ENCODE measurements at places on chromosomes 12 and 14. TPM values are rescaled to one million over a fixed set of nuclear protein-coding genes. Genes with fewer than 3 reads are reported as not detected.

The CLEC4E gene
- polyA plus RNA-seq: 6.3 TPM

The DNAAF2 gene
- polyA plus RNA-seq: 7.8 TPM

The GZMB gene
- polyA plus RNA-seq: 1.8 TPM

The NEUROD4 gene
- polyA plus RNA-seq: not detected

The TAS2R13 gene
- polyA plus RNA-seq: not detected

The ASIC1 gene
- 13.8 TPM for polyA plus RNA-seq

The ADCY6 gene
- 8.9 TPM for polyA plus RNA-seq

DNA sequence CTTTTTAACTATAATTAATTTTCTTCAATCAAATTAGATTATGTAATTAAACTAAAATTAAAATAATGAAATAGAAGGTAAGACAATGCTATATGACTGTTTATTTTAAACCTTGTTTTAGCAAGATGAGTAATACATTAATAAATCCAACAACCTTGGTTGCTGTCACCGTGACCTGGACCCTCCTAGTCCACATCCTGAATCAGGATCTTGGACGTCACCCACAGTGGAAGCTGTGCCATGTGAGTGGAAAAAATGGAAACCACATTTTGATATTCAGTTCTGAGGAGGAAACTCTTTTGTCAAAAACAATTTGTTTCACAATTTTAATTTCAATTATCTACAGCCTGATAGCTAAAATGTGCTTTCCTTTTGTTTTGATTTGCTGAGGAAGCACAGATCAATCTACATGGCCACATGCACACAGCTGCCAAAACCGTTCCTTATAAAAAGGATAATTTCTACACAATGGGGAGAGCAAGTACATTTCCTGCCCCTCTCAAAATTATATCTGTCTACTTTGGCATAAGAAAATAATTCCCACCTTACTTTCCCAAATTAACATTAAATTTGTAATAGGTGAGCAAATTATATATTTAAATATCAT, 255.5 kb downstream of the RASSF9 start:
- no peak for DNase-seq

GRCh38 chr12:129328235-129328634, 475.0 kb downstream of the GLT1D1 start:
- peak; percentile 47 for DNase-seq

DNA sequence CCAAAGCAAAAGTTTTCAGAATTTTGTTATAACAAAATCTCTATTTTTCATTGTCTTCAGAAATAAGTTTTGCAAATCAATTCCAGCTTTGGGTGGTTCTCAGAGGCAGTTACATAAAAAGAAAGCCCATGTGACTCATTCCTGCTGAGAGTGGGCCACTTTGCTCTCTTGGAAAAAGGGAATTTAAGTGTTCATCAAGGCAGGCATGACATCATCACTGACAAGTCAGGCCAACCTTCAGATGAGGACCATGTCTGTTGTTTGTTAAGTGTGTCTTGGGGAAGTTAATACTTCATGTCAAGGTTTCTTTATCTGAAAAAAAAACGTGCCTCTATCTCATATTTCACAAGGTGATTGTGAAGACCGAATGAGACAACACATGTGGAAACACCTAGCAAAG, 519.8 kb upstream of the TMPO start:
- no peak for DNase-seq

DNA sequence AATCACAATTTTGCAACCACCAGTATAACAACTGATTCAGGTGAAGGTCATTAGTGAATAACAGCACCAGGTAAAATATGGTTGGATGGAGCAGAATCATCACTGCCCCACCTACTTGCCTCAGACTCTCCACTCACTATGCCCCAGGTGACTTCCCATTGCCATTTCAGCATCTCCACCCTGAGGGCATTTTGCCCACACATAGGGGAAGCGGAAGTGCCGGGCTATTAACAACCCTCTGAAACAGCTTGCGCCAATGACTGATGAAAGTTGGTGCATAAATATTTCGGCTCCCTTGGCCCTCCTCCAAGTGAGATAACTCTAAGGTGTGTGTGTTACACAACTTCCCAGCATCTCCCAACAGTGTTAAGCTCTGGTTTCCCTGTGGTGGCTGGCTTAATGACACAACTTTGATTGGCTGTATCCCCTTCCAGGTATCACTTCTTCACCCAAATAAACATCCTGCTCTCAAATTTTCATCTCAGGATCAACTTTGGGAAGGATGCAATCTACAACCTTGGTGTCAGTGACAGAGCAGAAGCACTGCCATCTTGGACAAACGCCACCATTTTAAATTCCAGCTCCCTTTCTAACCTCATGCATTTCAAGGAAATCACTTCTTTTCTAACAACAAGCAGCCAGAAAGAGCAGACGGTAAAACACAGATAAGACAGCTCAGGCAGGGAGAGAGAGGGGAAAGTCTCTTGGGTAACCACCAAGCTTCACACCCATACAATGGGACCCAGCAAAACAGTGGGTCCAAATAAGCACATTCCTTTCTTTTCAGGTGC, 73.6 kb upstream of the PPP2R5C start:
- no peak for DNase-seq

GRCh38 chr14:103507751-103508150, 14.9 kb downstream of the CKB start:
- DNase-seq: no peak

GRCh38 chr14:73710737-73711136, 3.4 kb downstream of the PNMA1 start:
- peak; percentile 0 for DNase-seq

GRCh38 chr12:122457627-122458026, 35.2 kb upstream of the CLIP1 start:
- DNase-seq: no peak

GRCh38 chr12:6110006-6110405, 14.5 kb downstream of the VWF start:
- no peak for DNase-seq

DNA sequence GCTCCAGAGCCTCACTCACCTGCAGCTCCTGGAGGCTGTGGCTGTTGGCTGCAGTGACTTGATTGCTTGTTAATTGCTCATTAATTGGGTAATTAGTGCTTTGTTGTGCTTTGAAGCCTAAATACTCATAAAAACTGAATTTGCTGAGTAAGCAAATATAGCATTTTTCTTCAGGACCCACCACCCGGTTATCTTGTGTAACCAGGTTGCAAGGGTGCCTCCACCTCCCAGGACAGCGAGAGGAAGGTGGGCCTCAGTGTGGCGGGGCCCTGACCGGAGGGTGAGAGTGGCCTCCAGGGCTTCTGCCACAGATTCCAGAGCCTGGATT, 48.7 kb downstream of the FBRSL1 start:
- no peak for DNase-seq

GRCh38 chr12:69189378-69189978, 49.9 kb upstream of the CPSF6 start:
- no peak for DNase-seq

GRCh38 chr12:115375186-115375991, 691.4 kb upstream of the TBX3 start:
- no peak for DNase-seq

DNA sequence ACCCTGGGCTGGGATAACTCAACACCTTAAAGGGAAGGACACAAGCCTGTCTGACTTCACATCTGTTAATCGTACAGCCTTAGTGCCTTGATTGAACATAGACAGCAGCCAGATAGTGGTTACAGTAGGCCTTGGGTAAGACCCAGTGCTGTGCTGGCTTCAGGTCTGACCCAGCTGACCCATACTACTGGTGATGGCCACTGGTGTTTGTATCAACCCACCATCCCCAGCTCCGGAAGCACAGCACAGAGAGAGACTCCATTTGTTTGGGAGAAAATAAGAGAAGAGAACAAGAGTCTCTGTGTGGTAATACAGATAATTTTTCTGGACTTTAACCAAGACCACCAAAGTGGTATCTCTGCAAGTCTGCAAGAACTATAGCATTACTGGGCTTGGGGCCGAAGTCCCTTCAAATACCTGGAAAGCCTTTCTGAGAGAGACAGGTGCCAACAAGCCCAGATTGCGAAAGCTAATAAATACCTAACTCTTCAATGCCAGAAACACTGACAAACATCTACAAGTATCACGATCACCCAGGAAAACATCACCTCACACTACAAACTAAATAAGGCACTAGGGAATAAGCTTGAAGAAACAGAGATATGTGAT, 330.1 kb upstream of the GARIN2 start:
- no peak for DNase-seq

DNA sequence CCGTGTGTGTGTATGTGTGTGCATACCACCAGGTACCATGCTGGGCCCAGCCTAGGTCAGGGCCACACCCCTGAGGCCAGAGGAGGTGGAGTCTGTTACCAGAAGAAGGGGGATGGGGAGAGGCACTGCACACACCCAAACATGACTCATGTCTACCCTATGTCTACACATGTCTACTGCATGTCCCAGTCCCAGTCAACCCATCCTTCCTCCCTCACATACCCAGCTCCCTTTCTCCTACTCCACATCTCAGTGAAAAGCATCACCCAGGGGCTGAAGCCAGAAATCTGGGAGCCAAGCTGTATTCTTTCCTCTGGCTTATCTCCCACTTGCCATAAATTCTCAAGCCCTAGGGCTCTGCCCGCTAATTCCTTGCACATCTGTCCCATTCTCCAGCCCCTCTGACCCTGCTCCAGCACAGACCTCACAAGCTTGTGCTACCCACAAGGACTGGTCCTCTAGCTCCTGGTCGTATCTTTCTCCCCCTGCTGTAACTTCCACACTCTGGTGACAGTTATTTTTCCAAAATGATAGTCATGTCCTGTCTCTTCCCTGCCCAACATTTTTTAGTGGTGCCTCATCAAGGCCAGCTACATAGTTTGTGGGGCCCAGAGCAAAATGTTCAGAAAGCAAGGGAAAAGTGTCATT, 18.0 kb upstream of the APPL2 start:
- DNase-seq: no peak

DNA sequence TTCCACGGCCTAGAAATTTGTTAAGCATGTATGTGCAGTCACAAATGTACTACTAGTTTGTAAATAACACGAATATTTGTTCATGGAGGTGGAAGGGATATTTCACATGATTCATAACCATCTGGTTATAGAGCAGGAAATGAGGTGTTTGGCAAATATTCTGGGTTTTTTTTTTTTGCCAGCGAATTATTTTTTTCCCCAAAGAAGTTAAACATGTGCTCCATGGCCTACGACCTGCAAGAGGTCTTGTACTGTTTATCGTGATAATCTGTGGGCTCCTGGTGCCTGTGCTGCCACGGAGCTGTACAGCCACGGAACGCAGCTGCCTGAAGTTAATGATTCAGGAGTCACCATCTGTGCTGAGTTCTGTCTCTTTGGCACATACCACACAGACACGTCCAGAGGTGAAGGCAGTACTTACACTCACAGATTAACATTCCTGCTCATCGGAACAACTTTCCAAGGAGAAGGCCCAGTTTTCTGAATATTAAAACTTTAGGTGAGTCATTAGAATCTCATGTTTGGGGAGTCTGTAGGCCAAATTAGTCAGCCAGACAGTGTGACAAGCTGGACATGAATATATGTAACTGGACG, 156.3 kb downstream of the TMX1 start:
- peak; percentile 62 for DNase-seq

DNA sequence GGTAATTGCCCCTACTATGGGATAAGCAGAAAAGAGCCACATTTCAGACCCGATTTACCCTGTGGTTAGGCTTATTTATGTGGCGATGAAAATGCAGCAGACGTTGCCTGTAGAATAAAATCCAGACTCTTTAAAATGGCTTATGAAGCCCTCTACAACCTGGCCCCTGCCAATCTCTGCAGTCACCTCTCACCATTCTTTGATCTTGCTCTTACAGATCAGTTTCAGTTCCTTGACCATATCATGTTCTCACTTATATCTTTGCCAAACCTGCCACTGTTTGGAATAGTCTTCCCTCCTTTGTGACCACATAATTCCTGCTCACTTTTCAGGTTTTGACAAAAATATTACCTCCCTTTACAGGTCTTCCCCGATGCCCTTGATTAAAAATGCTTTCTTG, 264.3 kb upstream of the GARIN6 start:
- DNase-seq: no peak

- no peak for DNase-seq
Observed at GRCh38 chr14:101196795-101197590, 293.5 kb upstream of the RTL1 start.

All from brain (organoid and tissue), 16 donors.